ENCODE measurements at places on chromosomes 13 and 19.

DNA sequence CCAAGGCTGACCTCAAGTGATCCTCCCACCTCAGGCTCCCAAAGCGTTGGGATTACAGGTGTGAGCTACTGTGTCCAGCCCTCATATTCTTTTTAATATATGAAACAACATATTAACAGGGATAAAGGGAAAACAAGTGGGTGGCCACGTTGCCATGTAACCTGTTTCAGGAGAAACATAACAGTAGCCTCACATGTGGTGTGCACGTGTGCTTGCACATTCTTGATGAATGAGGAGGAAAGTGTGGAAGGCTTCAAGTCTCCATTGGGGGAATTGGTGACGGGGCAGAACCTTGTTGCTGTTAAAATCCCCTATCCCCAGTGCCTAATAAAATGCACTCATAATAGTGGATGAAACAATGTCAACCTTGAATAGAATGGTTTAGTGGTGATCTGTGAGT lies 202.3 kb downstream of the MTUS2 start:
- no peak for DNase-seq

DNA sequence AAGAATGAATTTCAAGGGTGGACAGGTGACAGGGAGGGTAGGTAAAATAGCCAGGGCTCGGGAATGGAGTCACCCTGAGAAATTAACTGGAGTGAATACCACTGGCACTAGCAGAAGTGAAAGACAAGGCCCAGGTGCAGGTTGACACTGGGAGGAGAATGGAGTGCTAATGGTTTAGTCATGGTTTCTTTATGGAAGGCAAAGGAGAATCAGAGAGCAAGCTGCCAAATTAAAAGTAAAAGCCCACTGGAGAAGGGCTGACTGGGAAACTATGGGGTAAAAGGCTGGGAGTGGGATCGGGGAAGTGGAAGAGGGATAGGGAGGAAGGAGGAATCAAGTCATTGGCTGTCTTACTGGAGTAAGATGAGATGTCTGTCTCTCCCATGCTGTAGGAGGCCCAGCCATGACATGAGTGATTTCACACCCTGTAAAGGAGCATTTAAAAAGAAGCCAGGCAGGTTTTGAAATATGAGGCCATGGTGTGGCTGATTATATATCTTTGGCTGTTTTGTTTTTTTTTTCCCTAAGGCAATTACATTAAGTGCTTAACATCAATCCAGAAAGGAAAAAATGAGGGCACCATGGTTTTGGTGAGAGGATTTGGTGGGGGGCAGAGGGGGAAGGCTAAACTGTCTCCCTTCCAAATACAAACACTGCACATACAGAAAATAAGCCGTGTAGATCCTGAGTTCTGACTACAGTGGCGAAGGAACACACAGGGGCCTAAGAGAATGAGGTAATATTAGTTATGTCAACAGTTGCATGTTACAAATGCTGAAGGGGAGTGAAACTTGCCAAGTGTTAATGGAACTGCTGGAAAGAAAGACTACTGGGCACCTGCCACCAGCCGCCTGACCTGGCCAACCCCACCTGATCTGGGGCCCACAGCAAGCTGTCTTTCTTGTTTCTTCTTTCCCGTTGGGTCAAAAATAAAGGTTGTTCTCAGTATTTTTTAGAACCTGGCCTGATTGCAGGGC lies 183.5 kb upstream of the TSC22D1 start:
- no peak for DNase-seq

GRCh38 chr13:46113596-46113995 lies 8.8 kb upstream of the CPB2 start:
- DNase-seq, result no peak

- no peak for DNase-seq
Observed at GRCh38 chr13:94050686-94051085, 428.8 kb downstream of the DCT start.

GRCh38 chr19:16587833-16588823 lies 15.9 kb upstream of the SLC35E1 start:
- DNase-seq, result no peak
